ENCODE measurements at places on chromosomes 1 and 21.
A peak's percentile ranks its signal among the peaks of the same experiment; 100 is the strongest.

- no peak for DNase-seq
Measured at GRCh38 chr1:17475752-17476151, 36.3 kb upstream of the RCC2 start.

DNA sequence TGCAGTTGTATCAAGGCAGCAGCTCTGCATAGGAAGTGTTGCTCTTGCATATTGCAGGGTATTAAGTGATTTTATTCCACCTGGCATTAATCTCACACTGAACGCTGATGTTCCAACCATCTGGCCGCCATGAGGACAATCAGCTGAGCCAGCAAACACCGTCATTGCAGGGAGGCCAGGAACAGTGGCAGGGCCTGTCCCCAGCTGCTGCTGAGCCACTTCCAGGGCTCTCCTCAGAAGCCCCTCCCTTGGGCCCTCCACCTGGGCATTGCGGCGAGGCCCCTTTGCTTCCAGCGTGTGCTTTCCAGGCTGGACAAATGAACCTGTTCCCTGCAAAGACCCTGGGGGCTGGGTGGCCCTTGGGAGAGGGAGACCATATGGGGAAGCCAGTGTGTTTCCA, 171.6 kb upstream of the C1orf174 start:
- no peak for DNase-seq

GRCh38 chr1:116321766-116322175, 51.3 kb upstream of the ATP1A1 start:
- DNase-seq: no peak

DNA sequence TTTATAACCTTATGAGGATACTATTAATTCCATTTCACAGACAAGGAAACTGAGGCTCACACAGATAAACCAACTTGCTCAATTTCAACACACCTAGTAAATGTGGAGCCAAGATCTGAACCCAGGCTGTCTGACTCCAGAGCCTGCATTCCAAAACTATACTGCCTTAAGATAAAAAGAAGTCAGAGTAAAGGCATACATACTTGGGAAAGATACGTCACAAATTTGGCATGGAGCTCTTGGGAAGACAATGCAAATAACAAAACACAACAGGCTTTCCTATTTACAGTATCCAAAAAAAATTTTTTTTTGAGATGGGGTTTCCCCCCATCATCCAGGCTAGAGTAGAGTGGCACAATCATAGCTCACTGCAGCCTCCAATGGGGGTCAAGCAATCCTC, 5.9 kb downstream of the AKT3 start:
- no peak for DNase-seq

GRCh38 chr1:12601700-12602658, 16.0 kb downstream of the DHRS3 start:
- DNase-seq: no peak

GRCh38 chr1:177780096-177780700, 189.7 kb downstream of the SEC16B start:
- DNase-seq: peak; percentile 70

DNA sequence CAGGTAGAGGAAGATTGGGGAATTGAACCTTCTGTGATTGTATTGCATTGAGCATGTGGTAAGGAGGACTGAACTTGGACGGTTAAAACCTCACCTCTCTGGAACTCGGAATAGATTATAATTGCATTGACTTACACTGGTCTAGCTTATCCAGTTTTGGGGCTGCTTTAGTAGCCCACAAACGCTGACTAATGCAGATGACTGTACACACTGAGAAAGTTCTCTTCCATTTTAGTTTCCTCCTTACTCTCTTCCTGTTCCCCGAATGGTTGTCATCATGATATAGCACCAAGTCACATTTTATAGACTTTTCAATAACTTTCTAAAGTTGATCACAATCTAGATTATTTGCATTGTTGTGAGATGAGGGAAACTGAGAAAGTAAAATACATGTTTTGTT, 78.2 kb downstream of the NFIA start:
- DNase-seq: no peak

GRCh38 chr21:44869781-44870747, 3.4 kb downstream of the PTTG1IP start:
- no peak for DNase-seq

DNA sequence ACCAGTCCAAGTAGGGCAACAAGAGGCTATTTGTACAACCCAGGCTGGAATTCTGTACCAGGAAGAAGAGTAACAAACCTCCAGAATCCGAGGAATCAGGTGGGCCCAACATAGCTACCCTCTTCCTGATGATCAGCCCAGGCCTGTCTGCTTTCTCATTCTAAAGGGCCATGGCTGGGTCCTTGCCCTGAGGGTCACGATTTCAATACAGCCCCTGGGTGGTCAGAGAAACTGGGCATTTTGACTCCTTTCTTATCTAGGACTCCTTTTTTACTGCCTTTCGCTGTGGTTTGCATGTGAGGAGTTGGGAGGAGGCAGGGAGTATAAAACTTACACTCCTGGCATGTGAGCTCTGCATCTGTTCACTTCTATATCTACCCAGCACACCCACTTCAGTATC, 164.9 kb upstream of the COA6 start:
- no peak for DNase-seq

DNA sequence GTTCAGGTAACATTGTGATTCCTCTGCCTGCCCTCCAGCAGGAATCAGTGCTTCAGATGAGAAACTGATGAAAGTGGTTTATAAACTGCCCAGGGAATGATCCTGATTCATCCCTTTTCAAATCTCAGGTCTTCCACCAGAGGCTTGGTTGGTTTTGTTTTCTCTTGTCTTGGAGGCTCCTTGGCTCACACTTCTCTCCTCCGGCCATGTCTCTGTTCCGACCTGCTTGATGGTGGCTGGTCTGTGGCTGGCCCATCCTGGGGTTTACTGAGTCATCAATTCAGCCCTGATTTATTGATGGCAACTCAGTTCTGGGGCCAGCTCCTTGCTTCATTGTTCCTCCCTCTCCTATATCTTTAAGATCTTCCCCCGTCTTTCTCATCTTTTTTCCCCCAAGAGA, 56.6 kb upstream of the SLC2A1 start:
- DNase-seq: no peak
